ENCODE measurements at places on chromosomes 6 and 20.

DNA sequence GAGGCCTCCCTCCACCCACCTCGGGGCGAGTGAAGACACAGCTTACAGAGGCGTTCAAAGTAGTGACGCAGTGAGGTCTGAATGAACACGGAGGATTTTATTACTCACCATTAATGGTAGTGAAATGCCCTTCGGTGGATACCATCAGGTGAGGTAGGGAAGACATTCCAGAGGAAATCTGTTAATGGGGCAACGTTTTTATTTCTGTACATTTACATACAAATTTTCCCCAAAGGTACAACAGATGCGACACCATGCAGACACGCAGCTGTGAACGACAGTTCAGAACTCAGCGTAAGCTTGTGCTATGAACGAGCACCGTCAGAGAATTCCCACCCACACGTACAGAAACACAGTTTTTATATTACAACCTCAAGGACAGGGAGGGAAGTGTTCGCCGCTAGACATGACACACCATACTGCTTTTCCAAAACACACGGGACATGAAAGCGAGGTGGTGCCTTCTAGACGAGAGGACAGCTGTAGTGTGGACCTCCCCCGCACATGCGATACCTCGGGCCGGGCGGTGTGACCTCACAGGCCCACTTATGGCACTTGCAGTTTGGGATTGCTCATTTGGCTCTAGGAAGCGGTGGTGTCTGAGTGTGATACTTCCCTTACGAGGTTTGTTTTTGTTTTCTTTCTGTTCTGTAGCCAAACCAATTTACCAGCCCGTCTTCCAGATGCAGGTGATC is 10.7 kb downstream of the PSMG4 start:
- no peak for DNase-seq

- no peak for DNase-seq
These were observed 19.0 kb downstream of the WFDC3 start for GRCh38 chr20:45772693-45773092.

DNA sequence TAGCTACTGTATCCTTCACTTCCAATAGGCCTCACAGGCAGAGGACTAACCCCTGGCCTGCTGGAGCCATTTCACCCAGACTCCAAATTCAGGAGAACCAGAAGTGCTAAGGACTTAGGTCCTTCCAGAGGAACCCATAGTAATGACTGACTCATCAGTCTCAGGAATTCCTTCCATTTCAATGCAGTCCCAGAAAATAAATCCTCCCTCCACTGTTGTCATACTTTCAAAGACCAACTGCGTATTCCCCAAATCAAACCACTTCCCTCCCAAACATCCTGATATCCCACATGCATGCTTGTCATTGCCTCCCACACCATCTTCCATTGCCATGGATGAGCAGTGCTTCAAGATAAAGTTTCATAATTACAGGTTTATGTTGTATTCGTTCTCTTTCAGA is 31.8 kb upstream of the NT5E start:
- DNase-seq, result no peak

- DNase-seq, result no peak
These were observed 662.1 kb upstream of the ID4 start for GRCh38 chr6:19175023-19175422.

DNA sequence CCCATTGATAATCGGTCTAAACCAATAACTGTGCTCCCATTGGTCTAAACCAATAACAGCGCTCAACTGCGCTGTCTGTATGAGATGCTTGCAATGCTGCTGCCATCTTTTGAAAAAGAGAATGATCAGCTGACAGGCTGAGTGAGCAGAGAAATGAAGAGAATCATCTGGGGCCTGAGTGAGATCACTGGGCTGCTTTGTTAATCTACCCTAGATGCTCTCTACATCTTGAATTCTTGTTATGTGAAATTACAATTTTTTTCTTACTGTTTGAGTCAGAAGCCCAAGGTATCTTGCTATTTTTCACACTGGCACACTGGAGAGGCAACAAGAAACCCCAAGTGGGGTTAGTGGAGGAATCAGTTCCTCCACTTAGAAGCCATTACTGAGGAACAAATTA is 91.5 kb upstream of the GCM1 start:
- no peak for DNase-seq

- no peak for DNase-seq
These were observed 8.9 kb upstream of the TRIM38 start for GRCh38 chr6:25953733-25954132.

DNA sequence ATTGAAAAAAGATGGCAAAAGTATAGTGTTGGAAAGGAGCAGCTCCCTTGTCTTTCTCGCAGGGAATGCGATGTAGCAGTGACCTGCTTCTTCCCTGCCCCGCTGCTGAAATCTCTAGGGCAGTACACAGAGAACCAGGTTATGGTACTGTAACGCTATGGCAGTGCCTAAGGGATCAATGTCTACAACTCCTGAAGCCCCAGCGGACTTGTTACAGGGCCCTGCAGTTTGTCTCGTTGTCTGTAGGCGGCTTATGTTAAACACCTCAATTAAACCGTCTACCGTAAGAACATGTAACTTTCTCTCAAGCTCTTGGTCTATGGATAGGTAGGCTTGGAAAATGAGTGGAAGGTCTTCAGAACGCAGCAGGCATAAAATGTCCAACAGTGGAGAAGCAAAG is 44.8 kb upstream of the SLC17A4 start:
- DNase-seq, result no peak

GRCh38 chr6:44442833-44443444 is 55.4 kb downstream of the CDC5L start:
- no peak for DNase-seq

GRCh38 chr20:17505636-17506517 is 25.3 kb downstream of the BFSP1 start:
- DNase-seq, result no peak

- no peak for DNase-seq
These were observed 41.5 kb downstream of the SH3BGRL2 start for GRCh38 chr6:79672631-79673111.

DNA sequence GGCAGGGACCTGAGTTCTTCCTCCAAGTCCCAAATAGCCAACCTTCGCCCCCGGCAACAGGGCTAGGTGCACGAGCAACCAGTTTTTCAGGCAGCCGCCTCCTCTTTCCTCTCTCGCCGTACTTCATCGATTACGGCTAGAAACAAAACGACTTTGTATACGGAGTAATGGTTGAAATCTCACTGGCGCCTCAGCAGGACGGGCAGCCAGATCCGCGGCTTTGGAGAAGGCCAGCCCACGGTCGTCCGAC is 333 bp upstream of the SMIM13 start:
- DNase-seq, result no peak

DNA sequence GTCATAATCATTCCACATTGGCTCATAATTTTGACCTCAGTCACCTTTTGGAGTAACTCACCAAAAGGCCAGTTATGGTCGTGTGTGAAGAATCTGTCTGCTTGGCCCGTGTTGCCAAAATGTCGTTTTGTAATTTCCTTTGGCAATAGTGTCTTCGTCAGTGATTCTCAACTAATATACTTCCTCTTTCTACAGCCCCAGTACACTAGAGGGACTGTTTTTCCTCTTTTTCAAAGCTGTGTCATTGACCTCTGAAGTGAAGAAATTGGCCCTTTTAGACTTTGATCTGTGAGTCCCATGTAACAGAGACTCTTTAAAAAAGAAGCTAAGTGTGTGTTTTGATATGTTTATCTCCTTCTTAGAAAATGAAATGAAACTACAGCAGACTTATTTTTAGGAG is 5.2 kb downstream of the FOXO3 start:
- no peak for DNase-seq
